CD4-positive, CD25-positive, alpha-beta regulatory T cell (primary cell): ENCODE measurements at places on chromosomes 7 and 10.

GRCh38 chr10:52977581-52977980 lies 205.0 kb upstream of the MBL2 start:
- no peak for DNase-seq

DNA sequence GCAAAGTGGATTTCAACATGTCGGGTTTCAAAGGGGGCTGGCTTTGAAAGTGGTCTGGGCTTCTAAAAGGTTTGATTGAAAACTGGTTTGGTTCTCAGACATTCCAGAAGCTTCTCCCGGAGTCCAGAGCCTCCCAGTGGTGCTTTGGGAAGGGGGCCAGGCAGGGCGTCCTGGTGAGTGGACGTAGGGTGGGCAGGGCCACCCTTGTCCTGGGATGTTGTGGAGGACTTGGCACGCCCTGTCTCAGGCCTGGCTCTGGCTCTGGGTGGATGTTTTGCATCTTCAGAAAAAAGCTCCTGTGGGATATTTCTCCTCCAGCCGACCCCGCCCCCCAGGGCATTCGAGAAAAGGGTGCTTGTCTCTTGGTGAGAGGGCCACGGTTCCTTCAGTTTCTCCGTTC lies 31.2 kb downstream of the GRIFIN start:
- no peak for DNase-seq

- no peak for DNase-seq
Measured at GRCh38 chr10:133143546-133143945, 16.5 kb upstream of the KNDC1 start.

GRCh38 chr10:94852438-94852837 lies 86.0 kb upstream of the CYP2C9 start:
- no peak for DNase-seq

GRCh38 chr10:13613519-13613918 lies 26.8 kb downstream of the PRPF18 start:
- DNase-seq: no peak

DNA sequence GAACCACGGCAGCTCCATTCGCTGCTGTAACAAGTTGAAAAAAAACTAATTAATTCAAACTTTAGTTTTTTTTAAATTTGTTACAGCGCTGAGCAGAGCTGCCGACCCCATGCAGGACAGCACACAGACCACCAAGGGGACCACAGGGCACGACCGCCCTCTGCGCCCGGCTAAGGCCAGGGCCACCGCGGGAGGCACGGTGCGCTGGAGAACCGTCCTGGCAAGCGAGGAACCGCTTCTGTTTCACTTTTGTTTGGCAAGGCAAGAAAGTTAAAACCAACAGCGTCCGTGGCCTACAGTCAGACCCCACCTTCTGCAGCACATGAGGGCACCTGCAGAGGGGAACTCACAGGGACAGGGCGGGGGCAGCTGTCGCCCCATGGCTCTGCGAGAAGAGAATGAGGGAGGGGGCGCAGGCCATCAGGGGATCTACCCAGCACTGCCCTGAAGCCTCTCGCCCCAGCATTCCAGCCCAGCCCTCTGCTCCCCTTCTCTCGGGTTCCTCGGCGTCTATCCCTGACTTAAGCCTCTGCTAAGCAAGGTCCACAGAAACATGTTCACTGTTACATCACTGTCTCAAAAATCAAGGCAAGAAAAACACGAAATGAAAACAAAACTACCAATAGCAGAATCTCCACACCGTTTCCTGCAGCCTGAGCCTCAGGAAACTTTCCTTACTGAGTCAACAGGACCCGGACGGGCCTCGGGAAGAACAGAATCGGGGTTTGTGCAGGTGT lies 204.4 kb downstream of the DIP2C start:
- no peak for DNase-seq

- no peak for DNase-seq
Measured at GRCh38 chr7:2980401-2981102, 63.1 kb downstream of the CARD11 start.

GRCh38 chr10:21912625-21913024 lies 90.9 kb downstream of the DNAJC1 start:
- DNase-seq: no peak

GRCh38 chr7:79227044-79227443 lies 226.4 kb downstream of the MAGI2 start:
- no peak for DNase-seq

DNA sequence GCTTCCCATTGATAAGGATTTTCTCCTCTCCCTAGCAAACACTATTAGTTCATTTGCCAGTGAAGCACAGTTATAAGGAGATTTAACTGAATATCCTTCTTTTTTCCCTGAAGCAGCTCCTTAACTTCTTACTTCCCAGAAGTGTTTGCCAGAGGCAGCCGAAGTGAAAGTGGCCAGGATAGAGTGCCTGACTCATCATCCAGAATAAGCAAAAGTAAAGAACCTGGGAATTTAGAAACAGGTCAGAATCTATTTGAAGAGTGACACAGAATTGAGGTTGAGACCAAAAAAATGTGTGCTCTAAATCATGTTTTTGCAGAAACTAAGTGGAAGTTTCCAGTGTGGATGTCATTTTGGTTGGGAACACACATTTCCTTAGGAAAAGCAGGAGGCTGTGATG lies 249.6 kb upstream of the VWC2 start:
- DNase-seq: no peak

- no peak for DNase-seq
Measured at GRCh38 chr7:148770004-148770403, 71.3 kb downstream of the CUL1 start.

- DNase-seq: no peak
Measured at GRCh38 chr10:114327537-114328440, 76.5 kb downstream of the AFAP1L2 start.

- DNase-seq: no peak
Measured at GRCh38 chr7:11332865-11333228, 359.2 kb downstream of the PHF14 start.

GRCh38 chr7:28560767-28561166 lies 148.4 kb downstream of the CREB5 start:
- DNase-seq: no peak

DNA sequence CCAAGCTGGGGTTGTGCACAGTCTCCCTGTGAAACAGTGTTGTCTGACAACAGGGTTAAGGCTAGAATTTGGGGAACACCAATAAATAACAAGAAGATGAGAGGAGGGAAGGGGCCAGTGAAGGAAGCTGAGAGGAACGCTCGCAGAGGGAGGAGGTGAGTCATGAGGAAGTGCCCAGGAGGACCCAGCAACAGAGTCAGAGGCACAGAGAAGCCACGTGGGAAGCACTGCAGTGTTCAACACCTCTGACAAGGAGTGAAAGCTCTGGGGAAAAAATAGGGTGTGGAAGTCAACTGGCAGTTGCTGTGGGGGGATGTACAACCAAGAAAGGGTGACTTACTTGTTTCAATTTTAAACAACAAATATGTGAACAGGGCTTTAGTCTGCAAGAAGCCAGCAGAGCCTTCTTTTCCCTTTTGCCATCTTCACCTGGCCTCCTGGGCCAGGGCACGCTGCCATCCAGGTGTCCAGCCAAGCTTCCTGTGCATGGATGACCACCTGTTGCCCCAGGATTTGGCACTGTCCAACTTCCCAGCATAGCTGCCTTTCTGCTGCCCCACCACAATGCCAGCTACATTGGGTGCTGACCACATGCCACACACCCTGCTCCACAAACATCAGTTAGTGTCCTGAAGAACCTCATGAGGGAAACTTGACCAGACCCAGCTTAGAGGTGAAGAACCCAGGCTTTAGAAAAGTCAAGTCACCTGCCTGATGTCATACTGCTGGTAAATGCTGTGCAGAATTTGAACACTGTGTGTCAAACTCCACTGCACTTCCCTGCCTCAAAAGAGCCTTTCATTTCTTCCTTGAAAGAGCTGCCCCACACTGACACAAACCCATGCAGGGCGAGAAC lies 69.6 kb downstream of the ATXN7L1 start:
- DNase-seq: peak; percentile 31
